ENCODE measurements at places on chromosomes 1 and 21.

DNA sequence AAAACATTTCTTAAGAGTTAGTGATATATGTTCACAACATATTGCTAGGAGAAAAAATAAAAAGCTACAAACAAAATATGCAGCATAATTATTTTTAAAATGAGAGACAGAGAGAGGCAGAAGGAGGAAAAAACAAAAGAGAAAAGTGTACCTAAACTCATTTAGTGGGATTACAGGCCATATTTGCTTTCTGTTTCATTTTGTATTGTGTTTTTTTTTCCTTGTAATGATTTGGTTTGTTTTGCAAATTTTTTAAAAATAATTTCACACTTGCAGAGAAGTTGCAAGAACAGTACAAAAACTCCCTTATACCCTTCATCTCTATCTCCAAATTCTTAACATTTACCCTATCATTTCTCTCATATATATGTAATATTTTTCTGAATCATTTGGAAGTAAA lies 65.0 kb downstream of the LBR start:
- DNase-seq, result no peak

GRCh38 chr21:41477641-41478318 lies 30.2 kb downstream of the TMPRSS2 start:
- DNase-seq, result no peak

- no peak for DNase-seq
Observed at GRCh38 chr1:95321531-95321930, 87.5 kb downstream of the RWDD3 start.

DNA sequence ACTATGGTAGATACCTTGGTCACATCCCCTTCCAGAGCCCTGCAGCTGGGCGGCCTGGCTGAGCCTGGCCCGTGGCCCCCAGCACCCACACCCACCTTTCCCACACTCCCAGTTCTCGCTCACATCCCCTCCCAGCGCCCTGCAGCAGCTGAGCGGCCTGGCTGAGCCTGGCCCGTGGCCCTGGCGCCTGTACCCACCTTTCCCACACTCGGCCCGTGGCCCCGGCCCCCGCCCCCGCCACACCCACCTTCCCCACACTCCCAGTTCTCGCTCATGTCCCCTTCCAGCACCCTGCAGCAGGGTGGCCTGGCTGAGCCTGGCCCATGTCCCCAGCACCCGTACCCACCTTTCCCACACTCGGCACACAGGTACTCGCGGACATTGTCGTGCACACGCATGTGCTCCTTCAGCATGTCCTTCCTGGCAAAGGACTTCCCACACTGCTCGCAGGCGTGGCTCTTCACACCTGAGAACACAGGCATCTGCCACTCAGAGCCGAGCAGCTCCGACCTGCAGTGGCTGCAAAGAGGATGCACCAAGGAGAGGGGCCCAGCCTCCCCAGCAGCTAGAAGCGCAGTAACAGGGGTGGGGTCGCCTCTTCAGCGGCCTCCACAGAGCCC lies 52.5 kb upstream of the RIPK4 start:
- DNase-seq, result no peak

DNA sequence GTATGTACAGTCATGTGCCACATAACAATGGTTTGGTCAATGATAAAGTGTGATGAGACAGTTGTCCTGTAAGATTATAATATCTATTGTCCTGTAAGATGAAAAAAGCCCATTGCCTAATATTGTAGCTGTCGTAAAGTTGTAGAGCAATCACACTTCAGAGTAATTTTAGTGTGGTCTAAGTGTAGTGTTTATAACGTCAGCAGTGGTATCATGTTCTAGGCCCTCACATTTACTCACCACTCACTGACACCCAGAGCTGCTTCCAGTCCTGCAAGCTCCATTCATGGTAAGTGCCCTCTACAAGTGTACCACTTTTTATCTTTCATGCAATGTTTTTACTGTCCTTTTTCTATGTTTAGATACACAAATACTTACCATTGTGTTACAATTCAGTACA lies 259.9 kb upstream of the RAB4A start:
- no peak for DNase-seq

DNA sequence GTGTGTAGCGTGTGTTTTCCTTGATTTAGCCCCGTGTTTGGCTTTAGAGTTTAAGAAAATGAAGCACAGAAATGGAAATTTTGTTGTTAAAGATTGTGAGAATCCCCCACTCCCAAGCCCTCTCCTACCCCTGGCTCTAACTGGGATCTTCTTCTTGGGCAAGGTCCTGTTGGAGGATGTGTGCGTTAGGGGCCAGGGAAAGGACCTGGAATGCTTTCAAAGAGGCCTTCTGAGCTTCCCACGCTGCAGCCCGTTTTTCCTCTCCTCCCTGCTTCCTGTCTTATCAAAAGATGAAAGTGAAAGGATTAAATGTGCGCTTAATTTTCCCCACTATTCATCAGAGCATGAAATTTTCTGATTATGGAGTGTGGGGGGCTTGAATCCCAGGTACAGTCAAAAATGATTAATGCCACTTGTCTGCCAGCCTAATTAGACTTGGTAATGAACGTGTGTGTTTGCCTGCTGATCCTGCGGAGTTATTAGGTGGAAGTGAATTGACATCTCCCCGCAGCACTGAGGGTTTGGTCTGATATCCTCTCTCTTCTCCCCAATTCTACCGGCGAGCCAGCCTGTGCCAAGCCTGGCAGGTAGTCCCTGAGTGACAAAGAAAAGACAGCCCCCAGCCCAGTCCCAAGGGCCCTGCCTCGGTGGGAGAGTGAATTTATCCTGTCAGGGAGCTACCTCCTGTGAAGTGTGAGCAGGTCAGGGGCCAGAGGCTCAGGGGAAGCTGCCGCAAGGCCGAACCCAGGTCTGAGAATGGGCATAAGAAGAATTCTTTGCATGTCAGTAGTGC lies 4.9 kb downstream of the RASSF5 start:
- DNase-seq, result no peak

DNA sequence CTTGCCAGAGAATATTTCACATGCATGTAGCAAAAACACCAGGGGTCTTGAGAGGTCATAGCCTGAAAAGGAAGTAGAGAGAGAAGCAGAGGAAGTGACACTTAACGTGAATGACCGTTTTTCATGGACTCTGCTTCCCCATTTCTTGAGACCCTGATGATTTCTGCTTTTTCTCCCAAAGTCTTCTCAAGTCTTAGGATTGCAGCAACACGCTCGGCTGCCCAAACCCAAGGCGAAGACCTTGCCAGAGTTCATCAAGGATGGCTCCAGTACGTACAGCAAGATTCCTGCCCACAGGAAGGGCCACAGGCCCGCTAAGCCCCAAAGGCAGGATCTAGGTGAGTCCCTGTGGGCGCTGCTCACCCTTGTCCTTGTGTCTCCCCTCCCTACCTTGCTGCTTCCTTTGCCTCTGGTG lies 12.8 kb downstream of the THEMIS2 start:
- DNase-seq, result no peak

- no peak for DNase-seq
Observed at GRCh38 chr1:234083460-234083859, 179.0 kb downstream of the SLC35F3 start.

GRCh38 chr1:3026581-3027391 lies 5.5 kb downstream of the ACTRT2 start:
- no peak for DNase-seq

GRCh38 chr1:247385283-247385682 lies 30.7 kb upstream of the NLRP3 start:
- no peak for DNase-seq

DNA sequence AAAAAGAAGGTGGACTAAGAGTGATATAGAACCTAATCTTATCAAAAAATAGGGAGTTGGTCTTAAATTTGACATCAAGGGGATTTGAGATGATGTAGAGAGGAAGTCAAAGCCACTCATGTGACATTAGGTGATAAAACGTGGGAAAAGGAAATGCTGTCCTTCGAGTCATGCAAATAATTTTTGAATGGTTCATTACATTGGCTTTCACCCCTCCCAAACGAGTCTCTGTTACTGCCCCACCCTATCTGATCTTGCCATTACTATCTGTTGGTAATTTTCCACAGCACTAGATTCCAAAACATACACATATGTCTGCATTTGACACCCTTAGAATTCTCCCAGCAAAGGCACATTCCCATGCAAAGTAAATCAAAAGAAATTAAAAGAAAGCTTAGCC lies 531.1 kb upstream of the ADAMTS5 start:
- DNase-seq, result no peak

DNA sequence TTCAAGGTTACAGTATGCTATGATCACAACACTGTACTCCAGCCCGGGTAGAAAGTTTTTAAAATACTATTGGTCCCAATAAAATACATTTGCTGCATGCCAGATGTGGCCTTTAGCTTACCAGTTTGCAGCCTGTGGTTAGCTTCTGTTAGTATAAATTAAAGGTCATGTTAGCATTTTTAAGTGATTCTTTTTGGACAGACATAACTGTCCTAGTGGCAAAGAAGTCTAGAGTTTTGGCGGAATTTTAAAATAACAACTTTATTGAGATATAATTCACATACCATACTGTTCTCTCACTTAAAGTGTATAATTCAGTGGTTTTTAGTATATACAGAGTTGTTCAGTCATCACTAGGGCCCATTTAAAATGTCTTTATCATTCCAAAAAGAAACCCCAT lies 24.3 kb upstream of the TMEM39B start:
- no peak for DNase-seq

- DNase-seq, result no peak
Observed at GRCh38 chr1:82091729-82092128, 291.0 kb downstream of the ADGRL2 start.

DNA sequence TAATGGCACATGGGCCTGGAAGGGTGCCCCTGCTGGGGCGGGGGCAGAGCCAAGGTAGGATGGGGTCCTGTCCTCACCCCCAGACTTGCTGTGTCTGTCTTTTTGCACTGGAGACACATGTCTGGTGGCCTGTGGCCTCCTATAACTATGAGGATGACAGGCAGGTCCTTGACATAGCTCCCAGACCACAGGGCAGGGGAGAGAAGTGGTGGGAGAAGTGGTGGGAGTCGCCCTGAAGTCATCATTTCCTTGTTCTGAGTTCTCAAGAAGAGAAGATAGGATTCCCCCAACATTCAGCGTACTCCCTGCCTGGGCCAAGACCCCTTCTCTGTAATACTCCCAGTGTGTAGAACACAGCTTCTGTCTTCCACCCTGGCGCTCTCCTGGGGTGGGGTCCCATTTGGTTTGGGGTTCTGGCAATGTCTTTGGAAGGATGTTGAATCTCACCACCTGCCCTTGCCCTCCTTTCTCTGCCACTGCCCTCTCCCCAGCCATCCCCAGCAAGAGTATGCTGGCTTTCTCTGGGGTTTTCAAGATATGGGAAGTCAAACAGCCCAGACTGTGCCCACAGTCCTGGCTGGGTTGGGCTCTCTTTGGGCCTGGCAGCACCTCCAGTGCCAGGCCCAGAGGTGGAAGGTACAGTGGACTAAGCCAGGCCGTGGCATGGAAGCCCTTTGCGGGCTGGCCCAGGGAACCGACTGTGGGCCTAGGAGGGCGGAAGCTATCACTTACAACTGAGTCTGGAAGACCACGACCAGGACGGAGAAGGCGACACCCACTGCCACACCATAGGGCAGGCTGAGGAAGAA lies 19.4 kb downstream of the SLC26A9 start:
- no peak for DNase-seq

DNA sequence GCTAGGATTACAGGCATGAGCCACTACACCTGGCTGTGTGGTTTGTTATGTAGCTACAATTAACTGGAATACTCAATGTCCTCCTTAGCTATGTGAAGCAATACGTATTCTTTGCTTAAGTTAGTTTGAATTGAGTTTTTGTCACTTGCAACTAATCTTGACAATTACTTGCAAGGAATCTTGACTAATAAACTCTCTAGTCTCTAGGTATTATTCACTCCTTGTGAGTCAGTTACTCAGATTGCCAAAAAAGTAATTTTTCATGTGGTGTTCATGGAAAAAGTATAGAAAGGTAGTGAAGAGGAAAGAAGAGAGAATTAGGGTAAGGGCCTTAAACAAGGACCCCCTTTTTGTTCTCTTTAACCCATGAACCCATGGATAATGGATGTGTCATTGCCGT lies 7.6 kb upstream of the SNX27 start:
- DNase-seq, result no peak

GRCh38 chr1:154453161-154453560 lies 48.0 kb downstream of the IL6R start:
- DNase-seq, result no peak

- DNase-seq, result peak; percentile 2
Observed at GRCh38 chr1:29197590-29197924, 15.9 kb upstream of the SRSF4 start.

DNA sequence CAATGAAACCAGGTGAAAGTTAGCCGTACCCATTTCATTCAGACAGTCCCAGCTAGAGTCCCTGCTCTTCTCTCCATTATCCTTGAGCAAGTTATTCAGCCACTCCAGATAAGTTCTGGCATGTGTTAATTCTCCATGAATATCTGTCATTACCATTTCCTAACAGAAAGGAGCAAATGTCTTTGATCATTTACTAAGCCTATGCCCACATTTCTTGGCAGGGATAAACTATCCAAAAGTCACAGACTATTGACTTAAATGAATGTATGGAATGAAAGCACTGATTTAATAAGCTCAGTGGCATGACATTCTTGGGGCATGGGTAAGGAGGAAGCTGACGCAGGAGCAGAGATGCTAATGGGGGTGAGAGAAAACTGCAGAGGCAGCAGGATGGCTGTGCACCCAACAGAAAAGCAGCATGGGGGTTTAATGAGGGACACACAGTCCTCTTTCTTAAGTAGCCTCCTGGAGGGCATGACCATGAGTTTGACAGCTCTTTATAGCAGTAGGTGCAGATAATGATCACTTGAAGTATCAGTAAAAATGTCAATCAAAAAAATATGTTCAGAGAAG lies 17.6 kb upstream of the DHCR24 start:
- no peak for DNase-seq

DNA sequence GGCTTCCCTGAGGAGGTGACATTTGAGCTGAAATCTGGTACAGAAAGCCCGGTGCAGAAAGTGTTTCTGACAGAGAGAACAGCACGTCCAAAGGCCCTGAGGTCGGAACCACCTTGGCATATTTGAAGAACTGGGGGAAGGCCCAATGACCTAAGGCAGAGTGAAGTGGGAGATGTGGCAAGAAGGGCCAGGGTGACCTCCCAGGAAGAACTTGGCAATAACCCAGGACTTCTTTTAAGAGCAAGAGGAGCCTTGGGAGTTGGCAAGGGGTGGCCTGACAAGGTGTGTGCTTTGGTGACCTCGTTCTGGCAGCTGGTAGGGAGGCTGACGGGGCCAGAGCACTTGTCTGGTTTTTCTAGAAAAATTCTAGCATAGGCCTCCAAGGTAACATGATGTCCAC lies 23.4 kb downstream of the TTC39A start:
- DNase-seq, result no peak

- no peak for DNase-seq
Observed at GRCh38 chr1:14876747-14877146, 276.8 kb upstream of the TMEM51 start.

DNA sequence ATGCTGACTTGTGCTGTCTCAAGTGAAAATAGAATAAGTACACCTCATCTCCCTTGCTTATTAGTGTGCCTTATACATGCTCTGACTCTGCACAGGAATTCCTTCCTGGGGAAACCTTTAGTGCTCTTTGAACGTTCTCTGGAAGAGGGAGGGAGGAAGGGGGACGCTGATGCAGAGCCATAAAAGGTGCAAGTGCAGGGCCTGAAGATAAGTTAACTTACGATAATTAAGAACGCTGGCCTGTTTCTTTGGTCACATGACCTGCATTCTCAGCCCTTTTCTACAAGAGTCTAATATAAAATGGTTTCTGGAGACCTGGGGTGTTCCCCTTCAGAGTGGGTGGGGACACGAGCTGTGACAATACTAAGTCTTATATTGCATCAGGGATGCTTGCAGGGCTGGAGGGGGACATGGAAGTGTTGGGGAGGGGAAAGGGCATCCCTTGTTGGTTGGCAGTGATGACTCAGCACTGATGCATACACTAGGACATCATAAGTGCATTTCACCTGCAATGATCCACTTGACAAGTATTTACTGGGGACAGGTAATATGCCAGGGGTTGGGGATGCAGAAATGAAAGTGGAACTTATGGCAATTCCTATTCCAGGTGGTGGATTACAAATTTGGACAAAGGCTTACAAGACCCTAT lies 26.3 kb upstream of the KIAA0040 start:
- DNase-seq, result no peak

Measured in NCI-H1694 treated with DMSO at 0.1 percent for 48 hours (cell line).